ENCODE measurements at places on chromosomes 1 and 21. TPM values are rescaled to one million over a fixed set of nuclear protein-coding genes. Genes with fewer than 3 reads are reported as not detected.

BATF3 gene
- 0.94 TPM for total RNA-seq

BACE2 gene
- 23.2 TPM for total RNA-seq

EFNA3 gene
- total RNA-seq: 0.56 TPM

DYNLT5 gene
- total RNA-seq: 0.26 TPM

ANKRD34A gene
- total RNA-seq: 1.6 TPM

E2F2 gene
- 0.16 TPM for total RNA-seq

SPRR2A gene
- not detected for total RNA-seq

LRRC71 gene
- total RNA-seq: not detected

DNA sequence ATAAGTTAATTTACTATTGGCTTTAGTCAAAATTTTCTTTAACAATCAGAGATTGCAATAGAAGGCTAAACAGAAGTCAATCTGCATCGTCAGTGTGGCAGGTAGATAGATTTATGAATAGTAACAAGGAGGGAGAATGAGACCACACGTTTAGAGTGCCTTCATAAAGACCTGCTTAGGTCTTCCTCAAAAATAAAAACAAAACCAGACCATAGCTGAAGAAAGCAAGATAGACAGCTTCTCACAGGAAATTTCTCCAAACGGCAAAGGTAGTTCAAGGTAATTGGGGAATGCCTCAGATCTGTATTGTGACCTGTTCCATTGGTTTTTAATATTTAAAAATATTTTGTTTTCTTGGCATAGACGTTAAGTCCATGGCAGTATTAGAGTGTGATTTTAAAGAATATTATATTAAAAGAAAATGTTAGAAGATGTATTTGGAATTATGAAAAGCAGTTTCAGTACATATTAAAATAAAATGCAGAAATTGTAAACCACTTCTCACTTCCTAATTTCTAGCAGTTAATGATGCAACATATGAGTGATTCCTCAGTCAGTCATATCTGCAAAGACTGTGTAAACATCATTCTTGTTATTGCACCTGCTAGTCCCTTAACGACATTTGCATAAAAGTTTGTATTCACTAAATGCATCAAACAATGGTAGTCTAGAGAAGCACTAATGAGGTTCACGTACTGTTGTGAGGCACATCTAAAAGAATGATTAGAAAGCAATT is 278.0 kb downstream of the HLX start:
- no peak for DNase-seq

GRCh38 chr1:236391008-236391407 is 3.1 kb upstream of the EDARADD start:
- DNase-seq: no peak

DNA sequence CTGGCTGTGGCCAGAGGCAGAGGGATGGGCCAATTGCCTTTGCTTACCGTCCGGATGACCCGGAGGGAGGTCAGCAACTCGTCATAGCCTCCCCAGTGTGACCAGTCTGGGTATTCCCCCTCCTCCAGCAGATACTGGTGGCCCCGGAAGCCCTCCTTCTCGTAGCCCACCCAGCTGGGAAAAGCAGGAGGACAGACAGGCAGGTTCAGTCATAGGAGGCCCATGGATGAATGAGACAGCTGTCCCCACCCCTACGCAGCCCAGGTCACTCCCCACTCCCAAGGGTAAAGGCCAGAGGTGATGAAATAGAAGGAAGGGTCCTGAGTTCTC is 16.8 kb downstream of the CRYBG2 start:
- DNase-seq: no peak

GRCh38 chr1:52439976-52440375 is 35.6 kb downstream of the PRPF38A start:
- DNase-seq: no peak

GRCh38 chr1:116909512-116910378 is at the start of gene PTGFRN:
TSS of gene PTGFRN (plus strand) at chr1:116909916. CDS start at chr1:116910204, 288 bp downstream.
- DNase-seq: peak; percentile 69

DNA sequence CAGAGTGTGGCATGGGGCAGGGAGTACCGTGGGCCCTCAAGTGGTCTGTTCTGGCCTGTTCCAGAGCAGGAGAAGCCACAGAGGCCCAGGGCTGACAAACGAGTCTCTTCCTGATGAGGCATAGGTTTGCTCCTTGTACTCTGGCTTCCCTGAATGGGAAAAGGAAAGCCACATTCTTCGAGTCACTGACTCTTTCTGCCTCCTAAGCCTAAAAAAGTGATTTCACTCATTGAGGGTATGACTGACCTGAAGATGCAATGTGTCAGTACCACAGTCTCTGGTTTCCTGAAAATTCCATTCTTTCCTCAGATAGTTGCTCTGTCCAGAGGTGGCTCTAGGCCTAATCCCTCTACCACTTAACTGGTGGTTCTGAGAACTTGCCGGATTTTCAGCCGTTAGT is 92.3 kb downstream of the KCNN3 start:
- DNase-seq: no peak

DNA sequence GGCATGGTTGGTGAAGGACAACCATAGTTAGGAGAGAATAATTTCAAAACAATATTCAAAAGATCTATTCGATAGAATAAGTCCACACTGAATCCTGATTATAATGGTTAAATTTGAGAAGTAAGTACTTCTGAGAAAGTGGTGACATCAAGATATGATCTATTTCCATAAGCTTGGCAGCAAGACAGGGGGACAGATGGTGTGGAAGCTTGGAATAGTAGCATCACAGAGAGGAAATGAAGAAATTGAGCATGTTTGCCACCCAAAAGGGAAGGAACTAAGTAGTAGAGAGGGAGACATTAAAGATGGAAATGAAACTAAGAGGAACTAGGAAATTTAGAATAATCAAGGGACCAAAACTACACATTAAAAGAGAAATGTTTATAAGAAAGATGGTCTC is 94.5 kb downstream of the OLFM3 start:
- DNase-seq: no peak

- DNase-seq: no peak
Observed at GRCh38 chr21:38492007-38492406, 6.3 kb downstream of the ERG start.

- no peak for DNase-seq
Observed at GRCh38 chr1:37705399-37705798, 13.1 kb downstream of the CDCA8 start.

GRCh38 chr1:88276163-88276562 is 407.9 kb upstream of the PKN2 start:
- no peak for DNase-seq

DNA sequence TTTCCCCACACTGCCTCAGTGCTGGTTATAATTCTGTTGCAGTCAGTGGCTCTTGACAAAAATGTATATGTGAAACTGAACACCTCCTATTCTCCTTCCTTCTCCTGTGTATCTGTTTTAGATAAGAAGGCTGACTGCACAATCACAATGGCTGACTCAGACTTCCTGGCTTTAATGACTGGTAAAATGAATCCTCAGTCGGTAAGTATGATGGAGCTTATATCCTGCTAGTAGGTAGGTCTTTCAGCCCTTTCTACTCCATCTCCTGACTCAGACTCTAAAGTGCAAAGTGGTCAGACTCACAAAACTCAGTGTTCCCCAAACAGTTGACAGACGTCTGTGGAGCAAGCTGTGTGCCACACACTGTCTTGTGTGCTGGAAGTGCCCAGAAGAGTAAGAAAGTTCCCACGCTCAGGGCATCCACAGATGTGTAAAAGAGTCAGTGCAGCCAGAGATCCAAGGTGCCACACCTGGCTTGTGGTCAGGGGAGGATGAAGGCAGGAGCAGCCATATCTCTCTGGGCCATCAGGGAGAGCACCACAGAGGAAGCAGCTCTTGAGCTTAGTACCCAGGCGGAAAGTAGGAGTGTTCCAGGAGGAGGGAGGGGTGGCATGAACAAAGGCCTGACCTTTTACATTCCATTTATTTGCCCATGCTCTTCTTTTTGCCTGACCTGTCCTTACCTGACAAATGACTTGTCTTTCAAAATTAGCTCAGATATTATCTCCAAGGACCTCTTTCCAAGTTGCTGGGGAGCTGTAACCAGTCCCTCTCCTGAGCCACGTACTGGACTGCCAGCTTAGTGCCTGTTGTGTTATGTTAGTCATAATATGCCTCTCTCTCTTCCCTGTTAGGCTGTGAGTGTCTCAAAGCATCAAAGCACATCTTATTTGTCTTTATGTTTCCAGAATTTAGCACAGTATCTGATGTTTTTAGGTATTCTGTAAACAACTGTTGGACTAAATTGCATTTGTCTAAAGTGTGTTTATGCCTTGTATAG is 14.0 kb upstream of the PODN start:
- no peak for DNase-seq

- DNase-seq: peak; percentile 18
Observed at GRCh38 chr1:203271018-203271743, 34.1 kb upstream of the BTG2 start.

GRCh38 chr1:178688244-178688643 is 36.8 kb upstream of the RALGPS2 start:
- DNase-seq: no peak

GRCh38 chr1:9612162-9612845 is 23.6 kb downstream of the TMEM201 start:
- peak; percentile 85 for DNase-seq

DNA sequence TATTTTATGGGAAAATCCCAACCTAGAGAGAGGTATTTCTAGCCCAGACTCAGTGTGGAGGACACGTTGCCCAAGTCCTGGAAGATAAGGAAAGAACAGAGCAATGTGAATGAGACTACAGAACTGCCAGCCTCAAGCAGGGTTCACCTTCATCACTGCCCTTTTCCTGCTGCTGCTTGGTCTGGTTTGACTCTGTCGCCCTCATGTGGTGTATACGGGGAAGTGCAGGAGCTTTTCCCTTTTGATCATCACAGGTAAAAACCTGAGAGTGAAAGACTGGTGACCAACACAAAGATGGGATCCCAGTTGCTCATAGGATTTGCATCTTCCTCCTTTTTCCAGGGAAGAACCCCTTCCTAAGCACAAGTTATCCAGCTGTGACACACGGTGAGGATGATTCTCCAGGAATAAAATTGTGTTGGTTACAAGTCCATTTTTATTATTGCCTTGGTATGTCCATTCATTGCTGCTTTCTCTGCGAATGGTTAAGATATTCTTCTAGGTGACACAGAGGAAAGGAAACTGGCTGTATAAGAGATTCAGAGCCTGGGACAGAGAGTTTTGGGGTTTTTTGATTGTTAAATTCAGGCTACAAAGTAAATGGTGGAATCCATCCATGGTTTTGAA is 89.5 kb upstream of the CD53 start:
- peak; percentile 50 for DNase-seq

DNA sequence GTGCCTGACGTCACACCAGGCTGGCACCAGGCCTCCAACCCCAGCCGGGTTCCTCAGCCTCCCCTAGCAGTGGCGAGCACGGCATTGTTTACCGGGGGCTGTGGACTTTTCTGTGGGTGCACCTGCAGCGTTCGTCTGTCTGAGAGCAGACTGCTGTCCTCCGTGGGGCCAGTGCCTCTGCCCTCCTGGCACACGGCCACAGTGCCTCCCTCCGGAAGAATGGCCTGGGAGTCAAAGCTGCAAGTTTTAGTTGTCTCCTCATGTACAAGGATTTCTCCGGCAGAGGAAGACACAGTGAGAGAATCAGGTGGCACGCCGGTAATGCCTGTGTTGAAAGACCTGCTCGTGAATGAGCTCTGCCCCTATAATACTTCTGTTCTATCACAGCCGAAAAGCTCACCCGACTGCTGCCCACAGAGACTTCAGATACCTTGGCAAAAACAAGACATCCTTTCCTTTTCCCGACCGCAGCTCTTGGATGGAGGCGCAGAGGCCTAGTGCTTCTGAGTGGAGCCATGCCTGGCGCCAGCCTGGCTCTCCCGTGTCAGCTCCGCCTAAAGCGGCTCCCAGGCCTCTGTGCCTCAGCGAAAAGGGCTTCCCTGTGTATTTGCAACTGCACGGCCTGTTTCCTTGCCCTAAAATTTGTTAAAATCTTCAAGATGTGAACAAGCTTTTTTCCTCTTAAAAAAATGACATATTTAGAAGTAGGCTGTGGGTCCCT is 71.4 kb downstream of the AGPAT3 start:
- DNase-seq: no peak

DNA sequence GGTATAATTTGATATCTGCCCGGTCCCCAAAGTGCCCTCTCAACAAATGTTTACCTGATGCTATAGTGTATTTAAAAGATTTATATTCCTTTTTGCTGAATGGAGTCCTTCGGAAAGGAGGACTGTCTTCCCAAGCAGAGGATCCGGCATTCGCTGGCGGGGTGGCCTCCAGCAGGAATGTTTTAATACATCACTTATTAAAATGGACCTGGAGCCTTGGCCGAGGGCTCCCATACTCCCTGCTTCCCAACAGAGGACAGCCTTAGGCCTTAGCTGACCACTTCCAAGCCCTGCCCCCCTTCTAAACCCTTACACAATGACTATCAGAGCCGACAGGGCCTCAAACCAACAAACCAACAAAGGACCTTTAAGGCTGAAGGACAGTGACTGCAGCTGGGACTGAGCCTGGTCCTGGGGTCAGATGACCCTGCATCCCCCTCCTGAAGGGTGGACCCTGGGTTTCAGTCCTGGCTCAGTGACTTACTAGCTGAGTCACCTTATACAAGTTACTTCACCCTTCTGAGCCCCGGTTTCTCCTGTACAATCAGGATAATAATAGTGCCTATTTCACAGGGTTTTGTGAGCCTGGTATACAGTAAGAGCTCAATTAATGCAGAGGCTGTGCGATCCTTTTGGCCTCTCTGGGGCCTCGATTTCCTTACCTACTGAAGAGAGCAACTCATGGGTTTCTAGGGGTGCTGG is 5.6 kb downstream of the CAMK2N1 start:
- DNase-seq: no peak

- DNase-seq: peak; percentile 14
Observed at GRCh38 chr1:222877854-222878253, 63.0 kb downstream of the DISP1 start.

DNA sequence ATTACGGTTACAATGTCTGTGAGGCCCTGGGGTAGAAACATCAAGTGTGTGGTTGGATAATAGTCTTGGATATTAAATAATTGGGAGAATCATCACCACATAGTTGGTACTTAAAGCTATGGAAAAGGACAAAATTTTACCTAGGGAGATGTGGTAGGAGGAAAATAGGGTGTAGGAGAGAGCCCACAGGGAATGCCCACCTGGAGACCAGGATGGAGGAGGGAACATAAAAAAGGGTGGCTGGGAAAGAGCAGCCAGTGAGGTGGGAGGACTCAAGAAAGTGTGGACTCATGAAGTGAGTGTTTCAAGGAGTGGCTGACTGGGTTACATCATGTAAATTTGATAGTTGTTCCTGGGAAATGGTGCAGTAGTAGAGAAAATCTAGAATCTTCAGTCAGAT is 3.0 kb upstream of the SOX13 start:
- no peak for DNase-seq

DNA sequence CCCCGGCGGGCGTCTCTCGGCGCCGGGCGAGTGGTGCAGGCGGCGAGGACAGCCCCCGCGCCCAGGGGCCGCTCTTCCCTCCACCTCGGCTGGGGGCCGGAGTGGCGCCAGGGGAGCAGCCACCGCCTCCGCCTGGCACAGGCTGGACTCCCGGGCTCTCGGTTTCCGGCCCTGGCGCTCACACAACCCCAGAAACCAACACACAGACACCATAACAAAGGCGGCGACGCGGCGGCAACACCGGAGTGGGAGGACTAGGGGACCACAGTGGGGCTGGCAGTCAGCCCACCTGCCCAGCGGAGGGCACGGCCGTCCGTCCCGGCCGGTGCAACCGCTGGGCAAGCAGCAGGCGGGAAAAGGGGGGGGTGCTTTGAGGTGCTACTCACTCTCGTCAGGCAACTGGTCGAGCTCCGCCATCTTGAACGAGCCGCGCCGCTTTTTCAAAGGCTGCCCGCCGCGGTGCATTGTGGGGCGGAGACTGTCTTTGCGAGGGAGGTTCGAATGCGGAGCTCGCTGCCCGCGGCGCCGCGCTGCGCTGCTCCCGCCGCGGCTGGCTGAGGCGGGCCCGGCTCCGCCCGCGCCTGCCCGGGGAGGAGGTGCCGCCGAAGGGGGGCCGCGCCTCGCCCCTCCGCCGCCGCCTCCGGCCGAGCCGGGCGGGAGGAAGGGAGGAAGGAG is at the start of gene LIN9:
LIN9 (minus strand) TSS at position 442 of the 675 bp plus-strand sequence; CDS start at position 417, 25 bp downstream.
- DNase-seq: peak; percentile 92

- DNase-seq: no peak
Observed at GRCh38 chr1:81007024-81007423, 793.7 kb upstream of the ADGRL2 start.

Data from myocyte (in vitro differentiated cells).